Aorta (tissue), 5 donors: ENCODE measurements at places on chromosomes 5 and 9. TPM values are rescaled to one million over a fixed set of nuclear protein-coding genes. Genes with fewer than 3 reads are reported as not detected.
A peak's percentile ranks its signal among the peaks of the same experiment; 100 is the strongest.

Gene HAPLN1
- 1.6 TPM for total RNA-seq

GRCh38 chr5:79120221-79120620 is 8.6 kb downstream of the BHMT start:
- DNase-seq = no peak

GRCh38 chr5:175685701-175686350 is 28.0 kb downstream of the HRH2 start:
- DNase-seq = peak; percentile 55

Gene MLLT3
- total RNA-seq = 8.1 TPM

GRCh38 chr5:55816342-55816741 is 34.8 kb upstream of the IL31RA start:
- DNase-seq = no peak

Gene RNF130
- 95.8 TPM for total RNA-seq

Gene ANKRD31
- 0.24 TPM for total RNA-seq

DNA sequence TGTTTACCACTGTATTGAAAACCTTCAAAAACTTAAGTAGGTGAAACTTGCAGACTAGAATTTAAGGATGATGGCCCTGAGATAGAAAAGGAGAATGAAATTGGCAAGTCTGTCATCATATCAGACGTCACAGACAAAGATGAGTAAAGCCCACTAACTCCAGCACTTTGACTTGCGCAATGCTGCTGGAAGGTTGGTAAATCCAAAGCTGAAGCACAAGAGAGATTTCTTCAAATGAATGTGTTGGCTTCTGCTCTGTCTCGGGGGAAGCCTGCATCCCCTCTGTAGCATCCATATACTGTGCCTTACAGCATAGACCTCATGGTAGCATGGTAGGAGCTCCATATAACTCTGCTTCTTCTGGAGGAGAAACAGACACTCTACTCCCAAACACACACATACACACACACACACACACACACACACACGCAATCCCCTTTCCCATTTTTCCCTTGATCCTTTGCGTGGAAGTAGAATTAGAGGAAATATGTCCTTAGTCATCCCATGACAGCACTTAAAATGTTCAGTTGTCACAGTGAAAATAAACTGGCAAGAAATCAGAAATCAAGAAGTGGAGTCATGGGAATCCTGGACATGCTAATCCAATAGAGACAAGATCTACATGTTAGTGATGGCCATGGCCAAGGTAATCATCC is 241.5 kb downstream of the NR3C1 start:
- DNase-seq = peak; percentile 57

DNA sequence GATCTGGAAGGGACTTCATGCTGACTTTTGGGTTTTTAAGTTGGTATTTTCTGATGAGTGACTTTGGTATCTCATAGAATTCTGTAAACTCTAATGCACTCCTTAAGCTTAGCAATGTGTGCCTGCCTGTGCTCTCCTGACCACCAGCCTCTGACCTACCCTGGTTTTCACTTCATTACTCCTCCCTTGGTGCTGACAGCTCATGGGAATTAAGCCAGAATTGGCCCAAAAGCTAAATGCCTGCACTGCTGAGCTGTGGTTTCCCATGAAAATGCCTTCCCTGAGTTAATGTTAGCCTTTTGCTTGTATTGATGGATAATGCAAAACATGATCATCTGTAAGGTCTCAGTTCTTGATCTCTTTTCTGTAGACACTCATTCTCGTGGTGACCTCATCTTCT is 308.0 kb downstream of the DOCK8 start:
- no peak for DNase-seq

- no peak for DNase-seq
These were observed 101.0 kb downstream of the STARD4 start for GRCh38 chr5:111411301-111411700.
